ENCODE measurements at places on chromosomes 13 and 19. TPM values are rescaled to one million over a fixed set of nuclear protein-coding genes. Genes with fewer than 3 reads are reported as not detected.

- no peaks in the 10 kb centered on the region for H3K27me3 ChIP-seq
- H3K4me3 ChIP-seq, result no peak overlapping the region
- peak overlapping the region; percentile 12 for H3K27ac ChIP-seq
- DNase-seq, result no peak
Observed at GRCh38 chr13:110409581-110409992, 102.5 kb downstream of the COL4A2 start.

- no peaks in the 10 kb centered on the region for H3K27me3 ChIP-seq
- H3K4me3 ChIP-seq, result no peak overlapping the region
- no peak for DNase-seq
- no peak overlapping the region for H3K27ac ChIP-seq
- H3K36me3 ChIP-seq, result peaks cover 5% of the 10 kb centered on the region
Observed at GRCh38 chr13:48386816-48387215, 26.1 kb downstream of the LPAR6 start.

DNA sequence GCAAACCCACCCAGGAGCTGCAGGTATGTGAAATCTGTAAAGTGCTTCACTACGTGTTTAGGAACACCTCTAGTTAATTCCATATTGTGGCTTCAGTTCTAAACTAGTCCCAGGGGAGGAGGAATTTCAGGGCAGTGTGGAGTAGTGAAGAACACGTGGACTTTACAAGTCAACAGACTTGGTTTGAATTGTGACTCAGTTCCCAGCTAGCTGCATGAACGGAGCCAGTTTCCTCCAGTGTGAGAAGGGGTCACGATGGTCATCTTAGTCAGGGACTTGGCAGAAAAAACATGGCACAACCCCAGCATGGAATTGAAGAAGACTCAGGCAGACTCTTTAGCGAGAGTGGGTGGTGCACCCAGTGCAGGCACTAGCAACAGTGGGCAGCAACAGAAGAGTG lies 175.7 kb upstream of the UBL3 start:
- H3K4me3 ChIP-seq, result no peak overlapping the region
- H3K4me1 ChIP-seq, result no peaks in the 10 kb centered on the region
- H3K27me3 ChIP-seq, result no peaks in the 10 kb centered on the region

Gene IFNL4
- total RNA-seq, result not detected

Gene PTH2
- not detected for total RNA-seq

DNA sequence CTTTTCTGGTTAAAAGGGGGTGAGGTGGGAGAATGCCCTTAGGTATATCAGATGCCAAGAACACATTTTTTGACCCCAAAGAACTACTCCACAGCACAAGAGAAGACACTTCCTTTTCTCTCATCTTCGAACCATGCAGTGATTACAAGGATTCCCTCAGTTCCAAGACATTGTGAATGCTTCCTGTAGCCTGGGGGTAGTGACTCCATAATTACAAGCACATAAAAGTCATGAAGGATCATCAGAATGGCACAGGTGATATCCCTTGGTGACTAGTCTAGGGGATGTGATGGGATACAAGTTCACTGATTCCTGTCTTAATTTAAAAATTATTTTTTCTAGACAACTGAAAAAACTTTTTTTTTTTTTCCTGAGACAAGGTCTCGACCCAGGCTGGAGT lies 78.0 kb downstream of the ZC3H13 start:
- no peak for DNase-seq
- H3K36me3 ChIP-seq, result peaks cover 73% of the 10 kb centered on the region
- no peak overlapping the region for H3K27ac ChIP-seq
- H3K4me3 ChIP-seq, result no peak overlapping the region

GRCh38 chr19:28889941-28890670 lies 322.8 kb downstream of the UQCRFS1 start:
- H3K4me3 ChIP-seq, result no peak overlapping the region
- H3K36me3 ChIP-seq, result no peaks in the 10 kb centered on the region
- no peak for DNase-seq
- no peak overlapping the region for H3K27ac ChIP-seq
- H3K4me1 ChIP-seq, result no peaks in the 10 kb centered on the region

Gene SLAIN1
- total RNA-seq, result 16.4 TPM

DNA sequence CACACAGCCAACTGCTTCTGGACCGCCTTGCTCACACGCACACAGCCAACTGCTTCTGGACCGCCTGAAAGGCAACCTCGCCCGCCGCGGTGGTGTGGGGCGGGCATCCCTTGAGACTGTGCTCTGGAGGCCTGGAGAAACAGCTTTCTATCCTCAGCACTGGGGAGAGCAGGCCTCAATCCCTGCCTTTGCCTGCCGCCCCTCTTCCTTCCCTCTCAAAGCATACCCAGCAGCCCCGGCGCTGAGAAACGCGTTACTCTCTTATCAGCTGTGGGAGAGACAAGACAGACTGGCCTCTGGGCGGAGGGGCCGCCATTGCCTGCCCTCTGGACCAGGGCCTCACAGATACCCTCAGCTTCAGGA lies 2.9 kb downstream of the LIPE start:
- peaks cover 24% of the 10 kb centered on the region for H3K4me1 ChIP-seq
- peak overlapping the region; percentile 65 for H3K4me3 ChIP-seq
- DNase-seq, result peak; percentile 59

DNA sequence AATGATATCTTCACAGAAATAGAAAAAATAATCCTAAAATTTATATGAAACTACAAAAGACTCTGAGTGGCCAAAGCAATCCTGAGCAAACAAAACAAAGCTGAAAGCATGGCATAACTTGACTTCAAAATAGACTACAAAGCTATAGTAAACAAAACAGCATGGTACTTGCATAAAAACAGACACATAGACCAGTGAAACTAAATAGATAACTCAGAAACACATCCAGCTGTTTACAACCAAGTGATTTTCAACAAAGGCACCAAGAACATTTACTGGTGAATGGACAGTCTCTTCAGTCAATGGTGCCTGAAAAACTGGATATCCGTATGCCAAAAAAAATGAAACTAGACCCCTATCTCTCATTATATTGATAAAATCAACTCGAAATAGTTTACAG lies 25.2 kb downstream of the SCGB2B2 start:
- no peak for DNase-seq
- no peak overlapping the region for H3K4me3 ChIP-seq
